ENCODE measurements at places on chromosomes 2 and 18.

DNA sequence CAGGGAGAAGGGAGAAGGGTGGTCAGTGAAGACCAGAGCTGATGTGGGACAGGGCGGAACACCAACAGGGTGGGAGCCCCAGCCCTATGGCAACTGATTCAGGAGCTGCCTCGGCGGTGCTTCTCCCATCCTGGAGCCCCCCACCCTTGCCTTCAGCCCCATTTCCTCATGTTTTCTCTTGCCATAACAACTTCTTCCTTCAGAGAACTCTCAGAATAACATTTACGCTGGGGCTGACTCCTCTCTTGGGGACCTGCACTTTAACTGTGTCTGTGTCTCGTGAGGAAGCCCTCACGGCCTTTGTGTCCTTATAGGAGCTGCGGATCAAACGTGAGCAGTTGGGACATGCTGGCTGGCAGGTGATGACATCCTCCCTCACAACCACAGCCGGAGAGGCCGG is 116.4 kb upstream of the SNTG2 start:
- no peak for DNase-seq

- no peak for DNase-seq
Measured at GRCh38 chr2:65458999-65459398, 26.6 kb upstream of the SPRED2 start.

- DNase-seq: no peak
Measured at GRCh38 chr2:113190871-113191270, 17.1 kb downstream of the PSD4 start.

DNA sequence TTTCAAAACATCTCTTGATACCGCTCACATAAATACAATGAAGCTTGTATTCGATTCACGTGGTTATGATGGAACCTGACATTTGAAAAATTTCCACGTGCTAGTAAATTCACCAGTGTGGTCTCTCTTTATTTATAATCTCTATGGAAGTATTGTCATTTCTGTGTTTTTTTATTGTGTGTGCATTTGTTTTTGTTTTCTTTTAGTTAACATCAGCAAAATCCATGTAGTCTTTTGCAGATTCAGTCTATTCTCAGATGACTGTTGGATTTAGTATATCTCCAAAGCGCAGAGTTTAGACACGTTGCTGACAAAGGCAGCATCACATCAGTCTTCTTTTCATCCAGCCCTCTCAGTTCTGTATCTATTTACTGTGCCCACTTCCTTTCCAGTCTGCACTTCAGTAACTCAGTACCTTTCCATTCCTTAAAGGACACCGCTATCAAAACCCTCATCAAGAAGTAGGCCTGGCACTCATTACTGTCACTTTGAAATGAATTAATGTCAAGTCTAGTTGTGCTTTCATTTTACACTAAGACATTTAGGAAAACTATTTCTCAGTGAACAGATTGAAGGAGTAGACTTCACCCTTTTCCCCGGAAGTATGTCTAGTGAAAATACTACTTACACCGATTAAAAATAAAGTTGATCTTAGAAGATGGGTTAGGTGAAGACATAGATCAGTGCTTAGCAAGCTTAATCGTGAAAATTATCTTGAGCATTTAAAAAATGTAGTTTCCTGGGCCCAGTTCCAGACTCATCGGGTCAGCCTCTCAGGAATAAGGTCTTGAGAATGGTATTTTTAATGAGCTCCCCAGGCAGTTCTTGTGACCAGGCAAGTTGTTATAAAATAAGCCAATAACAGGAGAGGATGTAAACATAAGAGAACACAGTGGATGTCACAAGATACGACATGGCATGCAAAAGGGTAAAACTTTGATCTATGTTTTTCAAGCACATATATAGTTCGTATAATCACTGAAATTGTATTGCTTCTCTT is 506.8 kb upstream of the ZEB2 start:
- DNase-seq: no peak

DNA sequence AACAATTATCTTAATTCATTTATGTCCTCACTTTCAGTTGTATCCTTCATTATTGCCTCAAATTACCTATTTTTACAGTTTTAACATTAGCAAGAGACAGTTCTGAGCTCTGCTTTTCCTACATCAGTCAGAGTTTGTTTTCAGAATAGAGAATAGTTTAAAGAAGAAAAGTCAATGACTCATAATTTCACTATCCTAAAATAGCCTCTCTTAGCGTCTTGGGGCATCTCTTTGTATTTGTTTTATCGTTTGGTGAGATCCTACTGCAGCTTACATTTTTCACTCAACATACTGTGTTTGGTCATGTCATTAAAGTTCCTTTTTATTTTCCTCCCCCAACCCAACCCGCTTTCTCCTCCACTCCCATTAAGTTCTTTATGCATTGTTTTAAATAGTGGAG is 3.8 kb downstream of the SEC11C start:
- no peak for DNase-seq

- no peak for DNase-seq
Measured at GRCh38 chr2:98065808-98066207, 21.2 kb upstream of the VWA3B start.

All from stimulated activated CD8-positive, alpha-beta memory T cell treated with anti-CD3 and anti-CD28 coated beads, Interleukin-12 subunit alpha, Interleukin-12 subunit beta, amount 100 ng/mL, for 1 hour (primary cell).